ENCODE measurements at places on chromosomes 5 and 9. TPM values are rescaled to one million over a fixed set of nuclear protein-coding genes. Genes with fewer than 3 reads are reported as not detected.
A peak's percentile ranks its signal among the peaks of the same experiment; 100 is the strongest.

The CNTNAP3B gene
- total RNA-seq: 6.4 TPM

The OBP2B gene
- total RNA-seq: not detected

GRCh38 chr5:172850454-172850797 is 16.4 kb downstream of the ERGIC1 start:
- no peak for DNase-seq

DNA sequence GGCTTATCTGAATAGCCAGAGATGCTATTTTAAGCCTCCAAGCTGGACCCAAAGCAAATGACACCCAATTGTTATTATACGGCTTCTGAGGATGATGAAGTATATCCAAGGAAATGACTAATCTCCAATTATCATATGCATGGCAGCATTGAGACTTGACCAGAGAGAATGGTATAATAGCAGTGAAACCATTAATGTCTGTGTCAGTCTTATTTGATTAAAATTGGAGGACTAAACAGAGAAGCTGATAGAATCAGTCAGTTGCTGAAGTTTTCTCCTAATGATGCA is 200.5 kb downstream of the EFNA5 start:
- DNase-seq: peak; percentile 15

DNA sequence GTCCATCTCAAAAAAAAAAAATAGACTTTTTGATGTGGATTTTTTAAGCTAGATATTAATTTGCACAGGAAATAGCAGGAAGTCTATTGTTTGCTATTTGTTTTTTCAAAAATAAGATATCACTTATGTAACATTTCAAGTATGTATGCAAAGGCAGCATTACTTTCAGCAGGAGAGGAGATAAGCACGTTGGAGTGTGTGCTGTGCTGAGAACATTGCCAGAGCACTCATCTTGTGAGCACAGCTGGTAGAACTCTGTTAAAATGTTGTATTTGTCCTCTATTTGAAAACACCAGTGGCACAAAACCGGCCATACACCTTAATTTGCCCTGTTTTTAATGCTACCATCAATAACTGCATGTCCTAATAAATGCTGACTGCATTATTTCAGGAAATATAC is 1061.9 kb upstream of the CDH18 start:
- DNase-seq: no peak

DNA sequence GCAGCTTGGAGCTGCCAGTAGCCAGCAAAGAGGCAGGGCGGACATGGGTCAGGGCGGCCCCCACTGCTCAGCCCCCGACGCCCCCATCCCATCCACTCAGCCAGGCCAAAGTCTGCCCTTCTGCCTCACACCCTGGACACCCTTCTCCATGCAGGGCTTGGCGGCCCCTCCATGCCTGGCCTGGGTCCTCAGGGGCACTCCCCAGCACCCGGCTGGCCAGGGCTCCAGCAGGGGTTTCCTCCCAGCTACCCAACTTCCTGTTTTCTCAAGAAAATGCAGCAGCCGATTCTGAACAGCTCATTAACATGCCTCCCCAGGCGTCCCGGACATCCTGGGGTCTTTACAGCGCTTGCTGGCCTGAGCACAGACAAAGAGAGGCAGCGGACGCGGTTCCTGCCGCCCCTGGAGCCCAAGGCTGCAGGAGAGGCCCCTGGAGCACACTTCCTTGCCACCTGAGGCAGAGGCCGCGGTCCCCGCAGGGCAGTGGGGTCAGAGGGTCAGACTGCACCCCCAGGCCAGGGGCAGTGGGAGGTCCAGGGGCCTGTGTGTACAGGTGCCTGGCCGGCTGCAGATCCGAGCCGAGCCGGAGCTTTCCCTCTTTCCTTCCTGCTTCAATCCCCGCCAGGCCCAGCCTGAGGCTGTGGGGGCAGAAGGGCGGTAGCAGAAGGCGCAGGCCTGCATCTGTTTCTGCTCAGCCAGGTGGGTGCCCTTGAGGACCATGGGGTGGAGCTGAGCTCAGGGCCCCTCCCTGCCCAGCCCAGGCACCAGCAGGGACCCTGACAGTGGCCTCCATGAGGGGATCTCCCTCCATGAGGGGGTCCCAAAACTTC is 18.7 kb upstream of the NRARP start:
- no peak for DNase-seq

GRCh38 chr5:16140417-16140816 is 39.2 kb downstream of the MARCHF11 start:
- DNase-seq: no peak

DNA sequence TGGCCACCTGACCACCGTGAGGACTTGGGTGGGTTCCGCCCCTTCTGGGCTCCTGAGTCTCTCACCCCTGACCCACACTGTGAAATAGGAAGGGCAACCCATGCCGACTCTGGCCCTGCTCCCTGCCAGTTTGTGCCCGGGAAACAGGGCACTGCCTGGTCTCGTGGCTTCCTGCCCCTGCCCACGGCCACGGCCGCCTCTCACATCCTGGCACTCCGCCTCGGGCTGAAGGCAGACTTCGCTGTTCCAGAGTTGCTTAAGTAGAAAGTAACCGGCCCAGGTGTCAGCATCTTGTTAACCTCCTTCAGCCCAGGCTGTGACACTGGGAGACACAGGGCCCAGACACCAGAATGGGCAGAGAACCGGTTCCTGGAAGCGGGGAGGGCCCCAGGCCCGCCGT is 68.7 kb upstream of the RNU6ATAC start:
- DNase-seq: no peak

DNA sequence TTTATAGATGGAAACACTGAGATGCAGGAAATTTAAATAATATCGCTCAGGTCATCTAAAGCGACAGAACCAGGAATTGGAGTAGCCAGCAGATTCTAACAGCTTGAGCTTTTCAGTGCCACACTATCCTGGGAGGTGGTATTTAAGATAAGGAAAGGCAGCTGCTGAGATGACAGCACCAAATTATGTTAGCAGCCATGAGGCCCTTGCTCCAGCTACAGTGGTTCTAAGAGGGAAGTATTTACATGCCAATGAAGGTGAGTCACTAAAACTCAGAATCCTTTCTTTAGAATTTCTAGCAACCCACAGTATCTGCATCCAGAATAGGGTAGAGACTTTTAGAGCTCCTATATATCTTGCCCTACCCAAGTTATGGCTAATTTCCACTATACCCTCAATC is 127.0 kb upstream of the VLDLR start:
- DNase-seq: peak; percentile 86

The BAAT gene
- not detected for total RNA-seq

DNA sequence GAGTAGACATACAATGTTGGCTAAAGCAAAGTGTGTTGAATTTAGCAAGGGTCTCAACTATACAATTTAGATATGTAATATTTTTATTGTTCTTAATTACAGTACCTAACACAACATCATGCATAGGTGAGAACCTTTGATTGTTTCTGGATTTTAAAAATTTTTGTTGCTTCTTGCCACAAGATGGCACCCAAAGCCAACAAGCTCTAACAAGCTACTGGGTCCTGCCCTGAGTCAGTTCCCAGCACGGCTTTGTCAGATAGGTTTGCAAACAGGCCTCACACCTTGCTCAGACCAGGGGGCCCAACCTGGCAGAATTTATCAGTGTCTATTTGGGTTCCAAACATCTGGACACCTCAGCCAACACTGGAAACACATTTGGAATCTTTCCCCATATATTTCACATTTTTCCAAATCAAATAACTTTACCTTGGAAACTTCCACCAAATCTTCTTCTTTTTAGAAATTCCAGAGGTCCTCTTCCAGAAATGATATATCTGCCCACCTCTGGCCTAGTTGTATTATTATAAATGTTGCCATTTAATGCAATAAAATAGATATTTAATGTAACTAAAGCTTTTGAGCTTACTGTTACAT is 49.5 kb upstream of the EGFLAM start:
- peak; percentile 49 for DNase-seq

- DNase-seq: no peak
Observed at GRCh38 chr9:113659039-113659438, 195.5 kb downstream of the RGS3 start.

Data from fibroblast of the aortic adventitia (primary cell).